HEK293T (cell line): ENCODE measurements at places on chromosomes 16 and 17.

DNA sequence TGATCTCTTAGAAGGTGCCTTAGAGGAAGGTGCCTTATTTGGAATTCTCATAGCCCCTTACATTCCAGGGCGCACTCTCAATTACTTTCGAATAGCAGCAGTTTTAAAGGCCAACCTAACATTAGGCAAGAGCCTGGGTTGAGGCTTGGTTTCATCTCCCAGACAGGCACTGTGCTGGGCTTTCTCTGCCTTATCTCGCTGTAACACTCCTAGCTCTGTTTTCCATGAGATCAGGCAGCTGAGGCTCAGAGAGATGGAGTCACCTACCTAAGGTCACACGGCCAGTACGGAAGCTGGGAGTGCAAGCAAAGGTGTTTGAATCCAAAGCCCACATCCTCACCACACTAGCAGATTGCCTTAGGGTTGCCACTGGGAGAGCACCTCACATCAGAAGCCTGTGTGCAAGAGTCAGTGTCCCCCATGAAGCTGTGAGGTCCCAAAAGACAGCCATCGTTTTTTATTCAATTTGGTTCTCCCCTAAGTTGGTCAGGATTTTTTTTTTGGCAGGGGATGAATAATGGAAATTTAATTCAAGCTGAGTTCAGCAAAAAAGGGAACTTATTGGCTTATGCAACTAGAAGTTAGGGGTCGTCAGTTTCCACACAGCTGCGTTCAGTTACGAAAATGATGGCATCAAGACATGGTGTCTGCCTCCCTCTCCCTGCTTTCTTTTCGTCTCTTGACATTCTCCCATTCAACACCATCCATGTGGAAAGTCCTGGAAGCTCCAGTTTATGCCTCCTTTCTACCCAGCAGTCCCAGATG lies 206.4 kb downstream of the KATNIP start:
- no peak for DNase-seq

GRCh38 chr16:55330781-55331647 lies 7.0 kb downstream of the IRX6 start:
- DNase-seq, result no peak

DNA sequence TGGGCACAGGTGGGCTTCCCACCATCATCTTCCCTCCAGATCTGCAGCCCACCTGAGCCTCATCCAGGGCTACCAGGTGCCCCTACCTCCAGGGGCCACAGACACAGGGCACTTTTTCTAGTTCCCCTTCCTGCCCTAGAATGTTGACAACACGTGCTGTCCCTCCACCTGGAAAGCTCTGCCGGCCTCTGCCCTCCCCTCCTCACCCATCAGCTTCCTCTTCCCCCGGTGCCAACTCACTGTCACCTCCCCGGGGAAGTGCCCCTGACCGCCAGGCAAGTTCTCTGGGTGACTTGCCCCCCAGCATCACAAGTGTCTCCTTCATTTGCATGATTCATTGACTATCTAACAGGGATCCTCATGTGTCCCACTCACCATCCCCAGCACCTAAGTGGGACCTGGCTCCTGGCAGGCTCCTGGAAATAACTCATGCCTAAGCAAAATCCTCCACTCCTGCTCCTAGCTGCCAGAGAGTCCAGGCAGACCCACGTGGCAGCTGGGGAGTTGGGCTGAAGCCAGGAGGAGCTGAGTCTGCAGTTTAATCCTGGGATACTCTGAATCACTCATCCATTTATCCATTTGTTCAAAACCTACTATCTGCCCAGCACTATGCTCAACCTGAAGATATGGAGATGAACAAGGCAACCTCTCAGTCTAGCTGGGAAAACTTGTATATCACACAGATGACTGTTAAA lies 304.4 kb downstream of the FOXL1 start:
- DNase-seq, result no peak

- DNase-seq, result no peak
These were observed 6.4 kb upstream of the FAM83G start for GRCh38 chr17:19010729-19011505.

GRCh38 chr17:35212668-35213067 lies 18.5 kb upstream of the SLC35G3 start:
- DNase-seq, result no peak

- DNase-seq, result no peak
These were observed 26.3 kb downstream of the ERN1 start for GRCh38 chr17:64103391-64104364.

GRCh38 chr17:5035315-5035714 lies at the start of gene SLC52A1:
Gene SLC52A1, minus strand, starts transcription at chr17:5035426. Its CDS starts 820 bp downstream, at chr17:5034606.
- DNase-seq, result no peak

GRCh38 chr17:44830359-44831288 lies 537 bp upstream of the GJC1 start:
- DNase-seq, result peak; percentile 45

- no peak for DNase-seq
These were observed 100.7 kb downstream of the TMEM114 start for GRCh38 chr16:8489580-8489979.

GRCh38 chr16:49050607-49051006 lies 231.0 kb downstream of the CBLN1 start:
- no peak for DNase-seq

- peak; percentile 21 for DNase-seq
These were observed 1.4 kb upstream of the NBR1 start for GRCh38 chr17:43169561-43170139.

DNA sequence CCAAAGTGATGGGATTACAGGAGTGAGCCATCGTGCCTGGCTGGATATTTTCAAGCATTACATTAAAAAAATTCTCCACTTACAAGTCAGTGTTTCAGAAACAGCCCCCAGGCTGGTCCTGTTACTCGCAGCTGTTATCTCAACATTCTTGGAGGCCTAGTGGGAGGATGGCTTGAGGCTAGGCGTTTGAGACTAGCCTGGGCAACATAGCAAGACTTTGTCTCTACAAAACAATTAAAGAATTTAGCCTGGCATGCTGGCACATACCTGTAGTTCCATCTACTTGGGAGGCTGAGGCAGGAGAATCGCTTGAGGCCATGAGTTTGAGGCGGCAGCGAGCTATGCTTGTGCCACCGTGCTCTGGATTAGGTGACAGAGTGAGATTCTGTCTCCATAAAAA lies 26.5 kb upstream of the SPNS3 start:
- DNase-seq, result no peak

DNA sequence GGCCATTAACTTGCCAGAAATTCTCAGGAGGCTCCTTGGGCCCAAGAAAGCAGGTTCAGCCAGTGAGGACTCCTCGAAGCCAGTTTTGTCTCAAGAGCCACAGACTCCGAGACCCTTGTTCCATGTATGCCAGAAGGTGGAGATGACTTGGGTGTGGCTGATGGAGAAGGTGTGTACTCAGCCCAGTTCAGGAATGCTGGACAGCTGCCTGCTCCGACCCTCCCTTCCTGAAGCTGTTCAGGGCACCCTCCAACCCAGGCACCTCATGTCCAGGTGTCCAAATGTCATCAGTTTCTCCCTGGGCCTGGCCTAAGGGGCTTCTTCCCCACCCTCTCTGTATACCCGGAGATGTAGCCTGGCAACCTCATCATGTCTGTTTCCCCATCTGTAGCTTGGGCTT lies 40.2 kb downstream of the NOG start:
- no peak for DNase-seq

DNA sequence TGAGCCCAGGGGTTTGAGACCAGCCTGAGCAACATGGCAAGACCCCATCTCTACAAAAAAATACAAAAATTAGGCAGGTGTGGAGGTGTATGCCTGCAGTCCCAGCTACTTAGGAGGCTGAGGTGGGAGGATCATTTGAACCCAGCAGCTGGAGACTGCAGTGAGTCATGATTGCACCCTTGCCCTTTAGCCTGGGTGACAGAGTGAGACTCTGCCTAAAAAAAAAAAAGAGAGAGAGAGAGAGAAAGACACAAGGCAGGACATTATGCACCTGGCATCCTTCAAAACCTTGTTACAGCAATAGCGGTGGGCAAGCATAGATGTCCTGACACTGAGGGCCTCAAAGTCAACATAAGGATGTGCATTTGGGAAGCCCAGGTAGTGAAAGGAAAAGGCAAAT lies 19.9 kb upstream of the SIAH1 start:
- no peak for DNase-seq

GRCh38 chr17:80031691-80032430 lies 3.8 kb downstream of the TBC1D16 start:
- no peak for DNase-seq
